ENCODE measurements at places on chromosomes 12 and 14. TPM values are rescaled to one million over a fixed set of nuclear protein-coding genes. Genes with fewer than 3 reads are reported as not detected.

The APOF gene
- not detected for total RNA-seq

The RBM25 gene
- total RNA-seq = 32.9 TPM

The CFAP251 gene
- total RNA-seq = 4.3 TPM

The GPR162 gene
- 1.4 TPM for total RNA-seq

The TRIP11 gene
- total RNA-seq = 46.9 TPM

The PIK3C2G gene
- total RNA-seq = not detected

The MANSC4 gene
- not detected for total RNA-seq

The FSCB gene
- not detected for total RNA-seq

The FICD gene
- 7.7 TPM for total RNA-seq

The IL26 gene
- total RNA-seq = 2.4 TPM

The EXD2 gene
- 18.9 TPM for total RNA-seq

The RAD9B gene
- total RNA-seq = 0.59 TPM

The LYZ gene
- 8.3 TPM for total RNA-seq

The CD4 gene
- 15.0 TPM for total RNA-seq

The PLEKHG3 gene
- 2.9 TPM for total RNA-seq

The MYL2 gene
- total RNA-seq = not detected

The HPD gene
- under 0.01 TPM for total RNA-seq

The LIN7A gene
- 11.5 TPM for total RNA-seq

The REM2 gene
- total RNA-seq = 0.29 TPM

The CHURC1 gene
- 100 TPM for total RNA-seq

The EFS gene
- 9.8 TPM for total RNA-seq

The GPD1 gene
- total RNA-seq = under 0.01 TPM

The POTEM gene
- total RNA-seq = not detected

The ATG2B gene
- total RNA-seq = 43.0 TPM

The PIANP gene
- not detected for total RNA-seq

The MLXIP gene
- total RNA-seq = 14.1 TPM

The ZNF891 gene
- total RNA-seq = 1.4 TPM

The EXOC5 gene
- 78.1 TPM for total RNA-seq

The GIT2 gene
- total RNA-seq = 45.4 TPM

The CCDC196 gene
- total RNA-seq = not detected

The FAM90A1 gene
- not detected for total RNA-seq

The TAS2R7 gene
- not detected for total RNA-seq

The SLC7A7 gene
- 4.7 TPM for total RNA-seq

The VDR gene
- total RNA-seq = 32.2 TPM

The IGF1 gene
- total RNA-seq = 0.88 TPM

The FGD6 gene
- total RNA-seq = 11.9 TPM

The KRT73 gene
- not detected for total RNA-seq

The LGR5 gene
- total RNA-seq = not detected

The PLEK2 gene
- total RNA-seq = 1.2 TPM

The PIWIL1 gene
- total RNA-seq = not detected

The KLHL33 gene
- 0.36 TPM for total RNA-seq

The MYRFL gene
- total RNA-seq = not detected

The TAS2R50 gene
- 6.2 TPM for total RNA-seq

The PACS2 gene
- total RNA-seq = 81.1 TPM

The PKP2 gene
- 0.29 TPM for total RNA-seq

The KLC1 gene
- total RNA-seq = 198 TPM

The NABP2 gene
- total RNA-seq = 26.8 TPM

The ARHGEF25 gene
- 20.6 TPM for total RNA-seq

The MED6 gene
- total RNA-seq = 40.1 TPM

The UBE3B gene
- total RNA-seq = 40.9 TPM

The KRAS gene
- total RNA-seq = 18.5 TPM

The CLEC4D gene
- not detected for total RNA-seq
